ENCODE measurements at places on chromosomes 1 and 21. TPM values are rescaled to one million over a fixed set of nuclear protein-coding genes. Genes with fewer than 3 reads are reported as not detected.

The NES gene
- total RNA-seq, result 0.37 TPM

GRCh38 chr1:10866321-10867093 is 70.1 kb upstream of the CASZ1 start:
- peak; percentile 21 for DNase-seq

The TPTE gene
- total RNA-seq, result not detected

DNA sequence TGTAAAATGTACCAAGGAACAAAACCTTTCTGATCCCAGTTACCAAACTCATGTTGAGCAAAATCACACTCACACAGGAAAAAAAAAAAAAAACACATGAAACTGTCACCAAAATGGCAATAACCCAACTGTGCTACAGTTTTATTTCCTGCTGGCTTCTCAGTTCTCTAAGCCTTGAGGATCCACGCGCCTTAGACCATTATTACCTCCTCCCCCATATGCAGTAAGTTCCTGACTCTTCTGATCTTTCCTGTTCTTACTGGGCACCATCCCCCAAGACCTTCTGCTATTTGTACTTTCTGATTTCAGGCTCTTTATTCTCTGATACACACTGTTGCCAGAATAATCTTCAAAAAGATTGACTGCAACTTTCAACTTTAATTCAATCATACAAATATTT is 79.6 kb downstream of the SLC45A1 start:
- peak; percentile 67 for DNase-seq

The RIPPLY3 gene
- total RNA-seq, result 0.64 TPM

GRCh38 chr1:210698661-210699060 is 370.0 kb downstream of the HHAT start:
- peak; percentile 31 for DNase-seq

The SPRR3 gene
- not detected for total RNA-seq

The RGS13 gene
- 0.20 TPM for total RNA-seq

The RNF11 gene
- total RNA-seq, result 195 TPM

DNA sequence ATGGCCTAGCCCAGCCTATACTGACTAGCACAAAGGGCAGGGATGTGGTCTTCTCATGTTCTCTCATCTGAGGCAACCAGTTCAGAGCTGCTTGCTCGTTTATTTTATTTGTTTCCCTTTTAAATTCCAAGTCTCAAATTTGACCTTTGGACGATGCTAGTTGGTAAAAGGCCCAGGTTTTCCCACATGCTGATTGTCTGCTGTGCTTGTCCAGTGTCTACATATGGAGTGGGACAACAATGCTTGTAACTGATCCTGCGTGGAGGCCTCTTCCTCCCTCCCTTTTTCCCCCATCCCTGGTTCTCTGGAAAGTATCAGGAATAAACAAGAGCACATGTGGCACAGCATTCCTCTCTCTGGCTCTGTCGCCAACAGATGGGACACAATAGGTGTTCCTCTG is 34.0 kb upstream of the BEND5 start:
- DNase-seq, result no peak

The SLC9A1 gene
- 24.1 TPM for total RNA-seq

GRCh38 chr1:29254346-29254745 is 18.0 kb downstream of the PTPRU start:
- no peak for DNase-seq

GRCh38 chr1:154940213-154940560 is 3.7 kb upstream of the PMVK start:
- no peak for DNase-seq

DNA sequence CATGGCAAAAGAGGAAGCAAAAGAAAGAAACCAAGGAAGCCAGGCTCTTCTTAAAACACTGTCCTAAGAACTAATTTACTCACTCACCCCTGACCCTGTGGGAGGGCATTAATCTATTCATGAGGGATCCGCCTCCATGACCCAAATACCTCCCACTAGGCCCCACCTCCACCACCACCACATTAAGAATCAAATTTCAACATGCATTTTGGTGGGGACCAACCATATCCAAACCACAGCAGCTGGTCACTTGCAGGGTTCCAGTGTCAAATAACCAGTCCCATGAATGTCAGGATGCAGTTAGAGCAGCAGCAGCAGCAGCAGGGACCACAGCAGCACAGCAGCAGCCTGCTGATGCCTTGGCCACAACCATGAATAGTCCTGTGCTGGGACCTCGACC is 83.8 kb downstream of the ZC3H11B start:
- peak; percentile 23 for DNase-seq

DNA sequence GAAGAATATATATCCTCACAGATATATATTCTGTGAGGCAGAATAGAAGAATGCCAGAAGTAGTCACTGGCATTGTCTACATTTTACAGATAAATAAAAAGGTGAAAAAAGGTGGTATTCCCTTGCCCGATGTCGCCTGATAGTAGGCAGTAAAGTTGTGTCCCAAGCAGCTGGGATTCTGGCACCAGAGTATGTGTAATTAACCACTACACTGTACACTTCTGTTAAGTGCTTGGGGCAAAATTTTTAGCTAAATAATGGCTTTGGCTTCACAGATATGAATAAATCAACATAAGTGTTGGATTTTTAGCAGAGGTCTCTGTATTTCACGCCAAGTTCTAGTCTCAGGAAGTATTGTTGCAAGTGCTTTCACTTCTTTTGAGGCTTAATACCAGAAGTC is 13.3 kb upstream of the CASQ2 start:
- DNase-seq, result no peak

DNA sequence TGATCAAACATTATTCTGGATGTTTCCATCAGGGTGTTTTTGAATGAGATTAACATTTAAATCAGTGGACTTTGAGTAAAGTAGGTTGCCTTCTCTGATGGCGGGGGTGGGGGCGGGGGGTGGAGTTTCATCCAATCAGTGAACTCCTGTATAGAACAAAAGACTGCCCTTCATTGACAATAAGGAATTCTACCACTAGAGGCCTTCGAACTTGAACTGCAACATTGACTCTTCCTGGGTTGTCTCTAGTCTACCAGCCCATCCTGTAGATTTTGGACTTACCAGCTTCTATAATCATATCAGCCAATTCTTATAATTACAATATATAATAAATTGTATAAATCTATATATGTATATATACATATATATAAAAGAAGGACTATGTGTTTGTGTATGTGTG is 520.4 kb upstream of the CXADR start:
- no peak for DNase-seq

The GBP4 gene
- total RNA-seq, result 22.2 TPM

DNA sequence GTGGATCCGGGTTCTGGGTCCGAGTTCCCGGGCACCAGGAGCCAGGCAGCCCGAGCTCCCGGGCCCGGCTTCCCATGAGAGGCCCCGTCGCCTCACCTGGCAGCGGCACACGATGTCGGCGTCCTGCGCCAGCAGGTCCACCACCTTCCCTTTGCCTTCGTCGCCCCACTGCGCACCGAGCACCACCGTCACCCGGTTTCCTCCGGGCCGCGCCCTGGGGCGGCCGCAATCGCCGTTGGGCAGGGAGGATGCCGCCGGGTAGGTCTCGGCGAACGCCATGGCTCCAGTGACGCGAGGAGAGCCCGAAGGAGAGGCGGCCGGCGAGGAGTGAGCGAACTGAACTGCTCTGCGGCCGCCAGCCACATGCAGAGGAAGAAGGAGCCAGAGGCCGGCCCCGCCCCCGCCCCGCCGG is at the start of gene ADSS2:
TSS of gene ADSS2 (minus strand) at position 371 of the 412 bp plus-strand sequence. CDS start at position 279, 92 bp downstream.
- DNase-seq, result no peak

The OPRD1 gene
- not detected for total RNA-seq

The S100A7A gene
- total RNA-seq, result not detected

DNA sequence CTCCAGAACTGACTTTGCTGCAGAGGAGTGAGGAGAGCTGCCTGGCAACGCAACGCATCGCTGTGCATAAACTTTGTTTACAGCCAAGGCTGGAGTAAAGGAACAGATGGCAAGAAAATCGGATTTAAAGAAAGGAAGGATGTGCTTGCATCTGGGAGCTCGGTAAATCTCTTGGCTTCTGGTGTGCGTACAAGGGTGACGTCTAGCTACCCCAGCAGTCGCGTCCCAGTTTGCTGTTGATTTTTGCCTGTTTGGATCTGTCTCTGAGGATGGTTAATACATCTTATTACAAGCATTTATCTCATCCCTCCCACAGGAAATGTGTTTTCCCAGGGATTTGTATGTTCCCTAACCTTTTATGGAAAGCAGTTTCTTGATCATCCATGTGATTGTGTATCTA is 73.3 kb upstream of the RALGPS2 start:
- no peak for DNase-seq

The PDZK1 gene
- total RNA-seq, result 8.8 TPM

- no peak for DNase-seq
Observed at GRCh38 chr1:110348050-110348449, 8.9 kb downstream of the RBM15 start.

- peak; percentile 96 for DNase-seq
Observed at GRCh38 chr1:109931189-109931731, 20.6 kb downstream of the CSF1 start.

The SH3GLB1 gene
- total RNA-seq, result 59.3 TPM

GRCh38 chr21:27422435-27422834 is 455.5 kb upstream of the ADAMTS5 start:
- DNase-seq, result peak; percentile 60

The NECTIN4 gene
- total RNA-seq, result not detected

DNA sequence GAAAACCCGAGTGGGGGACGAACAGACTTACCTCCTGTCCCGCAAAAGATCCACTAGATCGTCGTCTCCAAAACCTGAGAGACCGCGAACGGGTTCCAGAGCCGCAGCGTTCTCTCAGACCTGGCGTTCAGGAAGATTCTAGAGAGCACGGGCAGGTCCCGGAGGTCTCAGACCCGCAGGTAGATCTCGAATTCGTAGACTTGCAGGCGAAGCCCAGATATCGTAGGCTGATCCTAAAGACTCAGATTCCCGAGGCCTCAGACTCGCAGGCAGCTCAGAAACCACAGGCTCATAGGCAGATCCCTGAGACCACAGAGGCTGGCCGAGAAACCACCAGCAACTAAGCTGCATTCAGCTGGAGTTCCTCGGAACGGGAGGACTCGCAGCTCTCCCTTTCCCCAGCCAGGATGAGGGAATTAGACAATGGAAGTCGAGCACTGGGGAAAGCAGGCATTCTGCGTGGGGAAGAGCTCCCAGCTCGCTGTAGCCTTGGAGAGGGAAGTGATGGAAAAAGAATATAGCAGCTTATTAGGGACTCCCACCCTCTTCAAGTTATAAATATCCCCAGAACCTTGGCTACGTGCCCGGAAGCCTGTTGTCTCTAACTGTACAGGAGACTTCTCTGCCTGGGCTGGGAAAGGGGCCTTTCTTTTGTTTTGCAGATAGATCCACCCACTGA is at the start of gene ZNF436:
TSS of gene ZNF436 (minus strand) at position 502 of the 679 bp plus-strand sequence. CDS start 1,831 bp downstream, outside the sequence.
- peak; percentile 90 for DNase-seq

DNA sequence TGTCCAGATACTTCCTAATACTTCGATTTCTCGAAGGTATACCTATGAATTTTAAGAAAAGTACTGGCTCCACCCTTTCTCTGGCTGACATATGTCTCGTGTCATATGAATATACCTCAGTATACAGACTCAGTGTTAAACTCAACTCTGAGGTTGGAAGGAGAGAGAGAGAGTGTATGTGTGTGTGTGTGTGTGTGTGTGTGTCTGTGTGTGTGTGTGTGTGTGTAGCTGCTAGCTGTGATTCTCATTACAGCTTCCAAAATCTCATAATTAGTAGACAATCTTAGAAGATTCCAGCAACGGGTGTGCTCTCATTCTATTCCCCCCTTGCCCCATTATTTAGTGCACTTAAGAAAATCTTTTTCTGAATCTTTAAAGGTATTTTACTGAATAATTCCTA is 380.3 kb upstream of the B3GALT2 start:
- DNase-seq, result no peak

GRCh38 chr1:19049128-19049768 is 92.8 kb upstream of the IFFO2 start:
- DNase-seq, result no peak

The CSMD2 gene
- total RNA-seq, result 11.8 TPM

- DNase-seq, result no peak
Observed at GRCh38 chr1:24226749-24227148, 39.7 kb upstream of the IFNLR1 start.

DNA sequence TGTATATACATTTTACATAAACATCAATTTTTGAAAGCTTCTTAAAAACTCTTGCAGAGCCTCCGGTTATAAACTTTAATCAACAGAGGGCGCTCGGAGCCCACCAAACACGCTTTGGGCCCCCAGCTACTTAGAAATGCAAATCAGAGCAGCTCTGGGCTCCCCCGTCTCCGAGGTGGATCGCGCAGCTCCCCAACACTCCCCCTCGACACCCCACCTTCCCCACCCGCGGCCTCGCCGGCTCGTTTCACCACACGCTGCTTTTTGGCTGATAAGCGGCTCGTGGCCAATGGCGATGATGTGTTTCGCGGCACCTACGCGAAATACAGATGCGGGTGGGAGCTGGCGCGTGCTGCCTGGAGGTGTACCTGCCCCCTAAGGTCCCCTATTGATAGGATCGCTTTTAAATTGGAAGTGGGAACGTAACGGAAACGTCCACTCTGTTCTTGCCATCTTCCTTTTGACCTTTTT is 1.7 kb upstream of the KIF26B start:
- peak; percentile 76 for DNase-seq

DNA sequence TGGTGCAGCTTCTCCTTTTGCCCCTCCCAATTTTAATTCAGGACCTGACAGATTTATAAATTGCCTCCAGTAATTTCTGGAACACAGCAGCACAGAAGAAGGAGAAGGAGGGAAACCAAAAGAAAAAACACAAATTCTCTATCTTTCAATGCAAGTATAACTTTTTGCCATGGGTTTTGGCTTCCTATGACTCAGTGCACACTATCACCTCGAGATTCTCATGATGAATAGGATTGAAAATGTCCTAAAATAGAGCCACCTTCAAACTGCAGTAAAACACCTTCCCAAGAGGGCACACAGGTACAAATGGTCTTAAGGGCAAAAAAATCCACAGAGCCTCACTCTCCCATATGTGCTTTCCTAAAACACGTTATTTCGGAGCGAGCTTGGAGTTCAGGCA is 113.6 kb downstream of the HLCS start:
- no peak for DNase-seq

The SLC22A15 gene
- 0.62 TPM for total RNA-seq

The CYB561D1 gene
- 8.0 TPM for total RNA-seq

GRCh38 chr1:157469752-157470675 is 82.3 kb downstream of the FCRL5 start:
- no peak for DNase-seq

- DNase-seq, result no peak
Observed at GRCh38 chr1:213783893-213784292, 203.9 kb upstream of the PROX1 start.

The MCOLN2 gene
- 9.6 TPM for total RNA-seq

Measured in M059J (cell line).